ENCODE measurements at places on chromosomes 4 and X.

GRCh38 chrX:96407072-96407471 lies 277.6 kb upstream of the DIAPH2 start:
- DNase-seq, result no peak

- DNase-seq, result peak; percentile 83
Observed at GRCh38 chr4:6619466-6620255, 20.8 kb upstream of the MRFAP1 start.

DNA sequence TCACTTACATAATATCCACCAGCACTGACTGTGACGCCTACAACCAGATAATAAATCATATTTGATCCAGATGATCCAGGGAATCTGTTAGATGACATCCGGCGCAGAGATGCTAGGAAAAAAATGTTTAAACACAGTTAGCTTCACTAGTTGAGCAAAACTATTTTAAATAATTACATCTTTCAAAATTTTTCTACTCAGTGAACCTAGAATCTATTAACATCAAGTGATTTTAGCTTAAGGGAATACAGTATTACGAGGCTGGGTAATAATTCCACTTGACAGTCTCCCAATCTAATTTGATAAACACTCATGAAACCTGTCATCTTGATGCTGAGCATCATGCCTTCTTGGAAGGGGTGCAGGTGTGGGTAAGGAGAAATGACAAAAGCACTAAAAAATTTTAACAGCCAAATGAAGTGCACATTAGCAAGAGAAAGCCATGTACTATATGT lies 4.7 kb downstream of the MGARP start:
- DNase-seq, result no peak

DNA sequence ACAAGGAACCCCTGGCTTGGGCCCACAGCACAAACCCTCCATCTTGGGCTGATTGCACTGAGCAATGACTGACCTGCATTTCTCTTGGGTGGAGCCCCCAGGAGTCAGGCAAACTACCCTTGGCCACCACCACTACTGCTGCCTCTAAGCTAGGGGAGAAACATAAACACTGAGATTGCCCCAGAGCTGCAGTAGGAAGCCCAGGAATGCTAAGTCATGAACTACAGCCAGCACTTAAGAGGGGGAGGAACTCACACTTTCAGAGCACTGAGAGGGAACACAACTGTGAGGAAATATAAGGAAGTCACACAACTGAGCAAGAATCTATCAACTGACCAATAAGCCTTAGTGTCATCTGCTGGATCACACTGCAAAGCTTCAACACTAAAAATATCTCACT lies 111.6 kb upstream of the PPP3CA start:
- no peak for DNase-seq

- no peak for DNase-seq
Observed at GRCh38 chrX:106177106-106177981, 9.2 kb downstream of the PWWP3B start.

- no peak for DNase-seq
Observed at GRCh38 chr4:75841641-75842520, 60.4 kb downstream of the PPEF2 start.

GRCh38 chr4:25862411-25863346 lies at the start of gene SEL1L3:
Gene SEL1L3, minus strand, starts transcription at chr4:25862988. Its CDS starts 152 bp downstream, at chr4:25862836.
- DNase-seq, result no peak

DNA sequence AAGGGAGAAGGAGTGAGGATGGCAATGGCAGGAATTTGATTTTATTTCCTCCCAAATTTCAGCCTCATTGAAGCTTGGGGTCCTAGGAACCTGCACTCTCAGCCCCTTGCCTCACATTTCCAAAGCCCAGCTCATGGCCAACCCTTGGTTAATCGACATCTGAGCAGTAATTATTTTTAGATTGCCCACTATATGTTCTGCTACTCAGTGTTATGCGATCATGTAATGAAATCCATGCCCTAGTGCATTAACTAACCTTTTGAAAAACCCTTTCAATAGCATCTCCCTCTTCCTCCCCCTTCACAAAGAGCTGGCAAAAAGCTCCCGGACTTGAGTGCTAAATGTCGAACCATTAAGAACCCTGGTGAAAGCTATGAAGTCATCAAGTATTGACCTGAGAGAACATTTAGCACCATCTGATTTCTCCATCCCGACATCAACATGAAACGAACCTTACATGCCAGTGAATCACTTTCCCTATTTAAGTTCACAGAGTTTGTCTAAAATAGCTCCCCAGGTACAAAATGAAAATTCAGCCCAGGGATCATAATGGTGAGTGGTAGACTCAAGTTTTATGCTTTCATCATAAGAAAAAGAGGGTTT lies 59.2 kb upstream of the RPS6KA3 start:
- DNase-seq, result no peak

DNA sequence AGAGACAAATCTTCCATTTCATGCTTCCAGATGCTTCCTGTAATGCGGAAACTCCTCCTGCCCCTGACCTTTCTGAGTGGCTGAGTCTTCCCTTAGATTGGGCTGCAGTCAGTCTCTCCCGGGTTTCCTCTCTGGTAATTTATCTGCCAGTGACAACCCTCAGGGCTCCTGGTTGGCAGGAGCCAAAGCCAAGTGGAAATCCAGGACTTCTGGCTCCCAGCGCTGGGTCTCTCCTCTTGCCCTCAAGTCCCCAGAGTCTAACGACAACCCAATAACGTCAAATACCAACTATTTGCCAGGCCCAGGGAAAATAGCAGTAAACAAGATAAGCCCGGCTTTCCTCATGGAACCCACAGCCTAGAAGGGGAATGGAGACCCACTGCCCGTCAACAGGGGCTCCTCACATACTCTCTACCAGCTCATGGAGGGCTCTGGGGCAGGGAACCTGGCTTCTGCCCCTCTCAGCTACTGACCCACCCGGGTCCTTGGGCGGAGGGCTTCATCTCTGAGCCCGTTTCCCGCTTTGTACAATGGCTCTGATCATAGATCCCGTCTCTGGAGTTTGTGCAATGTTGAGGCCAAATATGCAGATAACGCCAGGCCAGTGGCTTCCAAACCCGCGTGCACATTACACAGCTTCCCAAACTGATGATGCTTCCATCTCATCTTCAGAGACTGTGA lies 1.1 kb upstream of the TBC1D14 start:
- no peak for DNase-seq

- DNase-seq, result no peak
Observed at GRCh38 chr4:85391589-85392410, 83.2 kb upstream of the ARHGAP24 start.

DNA sequence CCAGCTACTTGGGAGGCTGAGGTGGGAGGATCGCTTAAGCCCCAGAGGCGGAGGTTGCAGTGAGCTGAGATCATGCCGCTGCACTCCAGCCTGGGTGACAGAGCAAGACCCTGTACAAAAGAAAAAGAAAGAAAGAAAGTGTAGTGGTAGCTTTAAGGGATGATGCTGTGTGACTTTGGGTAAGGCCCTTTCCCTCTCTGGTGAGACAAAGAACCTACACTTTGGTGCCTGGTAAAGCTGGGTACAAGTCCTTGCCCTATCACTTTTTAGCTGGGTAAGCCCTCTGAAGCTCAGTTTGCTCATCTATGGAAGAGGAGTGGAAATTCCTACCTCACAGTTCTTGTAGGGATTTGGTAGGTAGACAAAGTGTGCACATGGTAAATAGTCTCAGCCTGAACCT lies 1.7 kb upstream of the IQSEC2 start:
- DNase-seq, result no peak

DNA sequence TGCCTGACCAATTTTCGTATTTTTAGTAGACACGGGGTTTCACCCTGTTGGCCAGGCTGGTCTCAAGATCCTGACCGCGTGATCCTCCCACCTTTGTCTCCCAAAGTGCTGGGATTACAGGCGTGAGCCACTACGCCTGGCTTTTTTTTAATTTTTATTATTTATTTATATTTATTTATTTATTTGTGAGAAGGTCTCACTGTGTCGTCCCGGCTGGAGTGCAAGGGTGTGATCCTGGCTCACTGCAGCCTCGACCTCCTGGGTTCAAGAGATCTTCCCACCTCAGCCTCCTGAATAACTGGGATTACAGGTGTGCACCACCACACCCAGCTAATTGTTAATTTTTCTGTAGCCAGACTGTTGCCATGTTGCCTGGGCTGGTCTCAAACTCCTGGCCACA lies 141.1 kb downstream of the CRLF2 start:
- DNase-seq, result no peak

DNA sequence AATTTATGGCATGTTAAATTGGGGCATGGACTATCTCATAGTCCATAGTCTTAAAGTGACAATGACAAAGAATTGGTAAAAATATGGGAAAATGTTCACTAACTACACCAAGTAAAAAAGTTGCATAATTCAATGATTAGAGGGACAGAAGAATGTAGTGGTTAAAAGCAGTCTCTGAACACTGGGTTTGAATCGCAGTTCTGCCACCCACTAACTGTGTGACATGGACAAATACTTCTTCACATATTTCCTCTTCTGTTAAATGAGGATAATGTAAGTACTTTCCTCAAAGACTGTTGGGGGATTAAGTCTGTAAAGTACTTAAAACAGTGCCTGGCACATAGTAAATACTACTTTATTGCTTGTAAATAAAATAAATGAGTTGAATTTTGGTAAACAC lies 15.3 kb downstream of the COQ2 start:
- no peak for DNase-seq

All from chondrocyte (in vitro differentiated cells).